ENCODE measurements at places on chromosomes 5 and 9. TPM values are rescaled to one million over a fixed set of nuclear protein-coding genes. Genes with fewer than 3 reads are reported as not detected.

DNA sequence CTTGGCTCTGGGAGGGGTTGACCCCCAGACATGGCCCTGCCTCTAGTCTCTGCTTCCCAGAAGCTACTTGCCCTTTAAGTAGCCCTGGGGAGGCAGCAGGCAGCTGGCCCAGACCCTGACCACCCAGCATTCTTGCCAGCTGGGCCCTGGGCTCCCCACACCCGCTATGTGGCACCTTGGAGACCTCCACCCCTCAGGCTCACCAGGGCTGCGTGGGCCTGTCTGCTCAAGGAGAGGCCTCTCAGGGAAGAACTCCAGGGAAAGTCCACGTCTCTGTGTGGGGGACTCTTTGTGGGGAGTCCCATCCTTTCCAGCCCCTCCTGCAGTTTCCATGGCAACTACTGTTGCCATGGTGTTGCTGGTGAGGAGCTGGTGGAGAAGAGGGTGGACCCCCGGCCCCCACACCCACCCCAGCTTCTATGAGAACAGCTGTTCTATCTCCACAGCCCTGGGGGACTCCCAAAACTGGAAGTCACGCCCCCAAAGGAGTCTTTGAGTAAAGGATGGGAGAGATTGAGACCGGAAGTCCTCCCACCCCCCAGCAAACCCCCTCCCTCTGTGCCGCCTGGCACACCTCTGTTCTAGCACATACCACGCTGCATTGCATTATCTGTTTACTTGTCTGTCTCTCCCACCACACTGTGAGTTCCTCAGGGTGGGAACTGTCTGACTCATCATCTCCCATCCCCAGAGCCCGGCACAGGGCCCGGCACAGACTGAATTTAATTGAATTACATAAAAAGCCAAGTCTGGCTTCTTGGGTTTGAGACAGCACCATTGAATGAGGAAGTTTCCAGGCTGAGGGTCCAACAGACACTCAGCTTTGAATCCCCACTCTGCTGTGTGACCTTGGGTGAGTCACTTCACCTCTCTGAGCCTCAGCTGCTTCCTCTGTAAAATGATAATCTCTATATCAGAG is 12.6 kb downstream of the DNM1 start:
- no peak overlapping the region for H3K27ac ChIP-seq
- no peak overlapping the region for H3K4me3 ChIP-seq
- no peak for DNase-seq
- H3K4me1 ChIP-seq: peaks cover 13% of the 10 kb centered on the region
- H3K36me3 ChIP-seq: no peaks in the 10 kb centered on the region
- no peaks in the 10 kb centered on the region for H3K27me3 ChIP-seq

- no peak overlapping the region for H3K27ac ChIP-seq
- H3K27me3 ChIP-seq: no peaks in the 10 kb centered on the region
- H3K4me1 ChIP-seq: no peaks in the 10 kb centered on the region
- H3K4me3 ChIP-seq: no peak overlapping the region
- peaks cover 5% of the 10 kb centered on the region for H3K36me3 ChIP-seq
- no peak for DNase-seq
Measured at GRCh38 chr5:115869256-115869795, 27.6 kb downstream of the AP3S1 start.

DNA sequence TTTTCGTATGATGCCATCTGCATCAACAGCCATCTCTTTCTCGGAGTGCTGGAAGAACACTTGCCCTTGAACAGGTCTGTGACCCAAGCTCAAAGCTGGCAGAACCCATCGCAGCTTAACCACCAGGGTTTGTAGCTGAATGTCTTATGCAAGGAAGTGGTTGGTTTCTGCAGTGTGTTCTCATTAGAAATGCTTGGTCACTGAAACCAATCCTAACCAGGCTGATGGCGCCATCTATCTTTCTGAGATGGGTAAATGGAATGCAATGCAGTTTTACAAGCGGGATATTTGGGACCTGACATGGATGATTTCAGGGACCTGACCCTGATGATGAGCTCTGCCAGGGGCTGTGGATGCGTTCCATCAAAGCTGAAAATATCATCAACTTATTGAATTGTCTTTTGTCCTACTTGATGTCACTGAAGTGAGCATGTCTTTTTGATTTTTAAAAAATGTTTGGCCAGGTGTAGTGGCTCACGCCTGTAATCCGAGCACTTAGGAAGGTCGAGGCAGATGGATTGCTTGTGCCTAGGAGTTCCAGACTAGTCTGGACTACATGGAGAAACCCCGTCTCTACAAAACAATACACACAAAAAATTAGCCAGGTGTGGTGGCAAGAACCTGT is 28.7 kb downstream of the DMRT3 start:
- no peak for DNase-seq
- no peaks in the 10 kb centered on the region for H3K36me3 ChIP-seq
- H3K27ac ChIP-seq: no peak overlapping the region
- H3K27me3 ChIP-seq: no peaks in the 10 kb centered on the region
- H3K4me1 ChIP-seq: no peaks in the 10 kb centered on the region

- no peak overlapping the region for H3K27ac ChIP-seq
- peaks cover 10% of the 10 kb centered on the region for H3K4me1 ChIP-seq
- no peaks in the 10 kb centered on the region for H3K36me3 ChIP-seq
- H3K4me3 ChIP-seq: no peak overlapping the region
Measured at GRCh38 chr9:91048749-91049148, 247.1 kb downstream of the SYK start.

- H3K4me3 ChIP-seq: no peak overlapping the region
- no peak overlapping the region for H3K27ac ChIP-seq
- no peak for DNase-seq
- H3K27me3 ChIP-seq: no peaks in the 10 kb centered on the region
- H3K4me1 ChIP-seq: no peaks in the 10 kb centered on the region
Measured at GRCh38 chr9:116058421-116058820, 95.2 kb upstream of the PAPPA start.

- H3K27me3 ChIP-seq: no peaks in the 10 kb centered on the region
- H3K4me1 ChIP-seq: no peaks in the 10 kb centered on the region
- no peak overlapping the region for H3K4me3 ChIP-seq
- H3K36me3 ChIP-seq: no peaks in the 10 kb centered on the region
- DNase-seq: no peak
Measured at GRCh38 chr5:9529041-9529480, 16.8 kb downstream of the SEMA5A start.

DNA sequence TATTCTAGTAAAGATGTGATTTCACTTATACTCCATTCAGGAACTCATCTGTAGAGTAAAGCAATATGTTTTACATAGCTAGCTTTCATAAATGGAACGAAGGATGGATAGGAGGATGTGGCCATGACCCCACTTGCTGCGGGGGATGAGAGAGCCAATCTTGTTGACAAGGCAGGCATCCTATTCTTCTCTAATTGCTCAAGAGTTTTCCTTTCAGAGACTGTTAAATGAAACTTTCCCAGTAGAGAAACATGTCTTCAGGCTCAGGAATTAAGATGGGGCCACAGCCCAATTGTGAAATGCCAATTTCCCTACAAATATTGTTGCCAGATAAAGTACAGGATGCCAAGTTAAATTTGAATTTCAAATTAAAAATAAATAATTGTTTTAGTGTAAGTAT is 196.2 kb upstream of the TUT7 start:
- no peaks in the 10 kb centered on the region for H3K27me3 ChIP-seq
- H3K27ac ChIP-seq: no peak overlapping the region
- no peak for DNase-seq

DNA sequence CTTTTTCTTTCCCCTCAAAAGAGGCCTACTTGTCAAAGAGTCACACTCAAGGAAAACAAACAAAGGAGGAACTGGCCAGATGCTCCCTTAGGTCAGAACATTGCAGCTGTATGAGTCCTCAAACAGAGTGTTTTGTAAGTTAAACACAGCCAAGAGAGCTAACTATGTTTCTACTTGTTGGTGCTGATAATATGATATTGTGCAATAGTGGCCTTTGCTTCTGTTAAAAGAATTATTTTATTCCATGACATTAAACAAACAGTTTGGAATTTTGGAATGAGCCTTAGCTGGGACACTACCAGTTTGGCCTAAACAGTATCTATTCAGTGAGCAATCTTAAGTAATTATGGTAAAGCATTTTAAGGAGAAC is 56.0 kb upstream of the TPD52L3 start:
- DNase-seq: no peak
- H3K36me3 ChIP-seq: no peaks in the 10 kb centered on the region
- no peaks in the 10 kb centered on the region for H3K27me3 ChIP-seq
- no peak overlapping the region for H3K27ac ChIP-seq

- H3K27me3 ChIP-seq: no peaks in the 10 kb centered on the region
- H3K4me3 ChIP-seq: no peak overlapping the region
- no peak for DNase-seq
- no peak overlapping the region for H3K27ac ChIP-seq
- no peaks in the 10 kb centered on the region for H3K4me1 ChIP-seq
Measured at GRCh38 chr9:84583866-84584265, 85.7 kb upstream of the NTRK2 start.

- DNase-seq: peak; percentile 16
- peak overlapping the region; percentile 4 for H3K4me3 ChIP-seq
- H3K36me3 ChIP-seq: no peaks in the 10 kb centered on the region
- peak overlapping the region; percentile 51 for H3K27ac ChIP-seq
- no peaks in the 10 kb centered on the region for H3K27me3 ChIP-seq
- H3K4me1 ChIP-seq: peaks cover 33% of the 10 kb centered on the region
Measured at GRCh38 chr5:74631081-74631953, 9.2 kb downstream of the ENC1 start.

- H3K4me3 ChIP-seq: no peak overlapping the region
- H3K27ac ChIP-seq: no peak overlapping the region
Measured at GRCh38 chr5:45417285-45417998, 278.7 kb downstream of the HCN1 start.

GRCh38 chr5:30100929-30101328 is 1092.6 kb upstream of the CDH6 start:
- no peaks in the 10 kb centered on the region for H3K36me3 ChIP-seq
- no peak overlapping the region for H3K27ac ChIP-seq
- no peaks in the 10 kb centered on the region for H3K27me3 ChIP-seq

GRCh38 chr9:91187311-91187964 is 174.3 kb downstream of the AUH start:
- no peak overlapping the region for H3K27ac ChIP-seq
- H3K4me1 ChIP-seq: peaks cover 6% of the 10 kb centered on the region
- H3K27me3 ChIP-seq: no peaks in the 10 kb centered on the region
- no peak for DNase-seq

- H3K4me3 ChIP-seq: no peak overlapping the region
- H3K27ac ChIP-seq: no peak overlapping the region
- peaks cover 14% of the 10 kb centered on the region for H3K36me3 ChIP-seq
- DNase-seq: no peak
- H3K4me1 ChIP-seq: no peaks in the 10 kb centered on the region
Measured at GRCh38 chr5:71471193-71471592, 15.7 kb downstream of the BDP1 start.

DNA sequence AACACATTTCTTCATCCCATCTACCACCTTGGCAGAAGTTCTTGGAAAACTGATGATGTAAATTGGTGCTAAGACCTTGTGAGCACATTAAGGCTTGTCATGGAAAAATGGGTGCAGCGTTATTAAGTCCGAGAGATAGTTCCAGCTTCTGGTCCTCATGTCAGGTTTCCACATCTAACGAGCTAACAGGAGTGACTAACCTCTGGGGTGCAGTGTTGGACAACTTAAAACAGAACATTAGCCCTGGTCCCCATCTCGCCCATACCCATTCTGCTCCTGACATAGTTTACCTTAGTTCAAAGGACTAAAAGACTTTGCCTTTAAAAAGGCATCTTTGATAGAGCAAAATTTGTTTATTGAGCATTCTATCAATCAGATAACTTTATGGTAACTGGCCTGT is 128.0 kb downstream of the SLC1A3 start:
- no peaks in the 10 kb centered on the region for H3K36me3 ChIP-seq
- no peak overlapping the region for H3K4me3 ChIP-seq
- no peak overlapping the region for H3K27ac ChIP-seq

DNA sequence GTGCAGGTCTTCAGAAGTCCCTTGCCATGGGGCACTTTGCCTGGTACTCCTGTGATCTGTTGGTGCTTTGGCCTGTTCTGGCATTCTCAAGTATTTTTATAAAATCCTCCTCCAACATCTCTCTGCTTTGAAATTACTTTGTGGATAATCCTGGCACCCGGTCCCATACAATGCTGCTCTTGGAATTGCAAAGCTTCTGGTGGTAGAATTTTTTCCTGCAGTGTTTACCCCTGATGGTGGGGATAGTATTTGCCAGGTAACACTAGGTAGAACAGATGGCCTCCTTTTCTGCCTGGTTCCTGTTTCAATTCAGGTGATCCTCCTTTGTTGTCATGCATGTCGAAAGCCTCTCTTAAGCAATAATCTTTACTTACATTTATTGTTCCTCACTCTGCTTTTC is 109.8 kb upstream of the ATP10B start:
- H3K4me1 ChIP-seq: no peaks in the 10 kb centered on the region
- H3K27ac ChIP-seq: no peak overlapping the region
- H3K27me3 ChIP-seq: no peaks in the 10 kb centered on the region
- DNase-seq: no peak
- no peak overlapping the region for H3K4me3 ChIP-seq

GRCh38 chr5:102087906-102088305 is 208.2 kb downstream of the SLCO4C1 start:
- DNase-seq: no peak
- H3K27me3 ChIP-seq: no peaks in the 10 kb centered on the region
- no peak overlapping the region for H3K27ac ChIP-seq
- H3K36me3 ChIP-seq: no peaks in the 10 kb centered on the region

- H3K27ac ChIP-seq: peak overlapping the region; percentile 70
- no peaks in the 10 kb centered on the region for H3K36me3 ChIP-seq
- H3K4me1 ChIP-seq: peaks cover 34% of the 10 kb centered on the region
- H3K27me3 ChIP-seq: no peaks in the 10 kb centered on the region
- peak overlapping the region; percentile 82 for H3K4me3 ChIP-seq
Measured at GRCh38 chr9:35617548-35617947, 665 bp downstream of the CD72 start.

DNA sequence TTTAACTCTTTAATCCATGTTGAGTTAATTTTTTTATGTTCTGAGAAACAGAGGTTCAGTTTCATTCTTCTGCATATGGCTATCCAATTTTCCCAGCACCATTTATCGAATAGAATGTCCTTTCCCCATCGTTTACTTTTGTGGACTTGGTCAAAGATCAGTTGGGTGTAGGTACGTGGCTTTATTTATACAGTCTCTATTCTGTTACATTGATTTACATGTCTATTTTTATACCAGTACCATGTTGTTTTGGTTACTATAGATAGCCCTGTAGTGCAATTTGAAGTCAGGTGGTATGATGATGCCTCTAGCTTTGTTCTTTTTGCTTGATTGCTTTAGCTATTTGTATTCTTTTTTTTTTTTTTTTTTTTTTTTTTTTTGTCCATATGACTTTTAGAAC is 462.0 kb downstream of the HTR1A start:
- no peak overlapping the region for H3K4me3 ChIP-seq
- H3K4me1 ChIP-seq: no peaks in the 10 kb centered on the region
- no peaks in the 10 kb centered on the region for H3K27me3 ChIP-seq
- no peak overlapping the region for H3K27ac ChIP-seq

Gene NIPAL4
- 1.4 TPM for total RNA-seq

Gene MRPS2
- 71.0 TPM for total RNA-seq

Gene AK8
- not detected for total RNA-seq

Gene SYNPO
- not detected for total RNA-seq

Gene C5orf15
- 21.7 TPM for total RNA-seq
